ENCODE measurements at places on chromosomes 7 and 10.
A peak's percentile ranks its signal among the peaks of the same experiment; 100 is the strongest.

- no peak for DNase-seq
Observed at GRCh38 chr7:130500463-130500862, 8.6 kb downstream of the MEST start.

DNA sequence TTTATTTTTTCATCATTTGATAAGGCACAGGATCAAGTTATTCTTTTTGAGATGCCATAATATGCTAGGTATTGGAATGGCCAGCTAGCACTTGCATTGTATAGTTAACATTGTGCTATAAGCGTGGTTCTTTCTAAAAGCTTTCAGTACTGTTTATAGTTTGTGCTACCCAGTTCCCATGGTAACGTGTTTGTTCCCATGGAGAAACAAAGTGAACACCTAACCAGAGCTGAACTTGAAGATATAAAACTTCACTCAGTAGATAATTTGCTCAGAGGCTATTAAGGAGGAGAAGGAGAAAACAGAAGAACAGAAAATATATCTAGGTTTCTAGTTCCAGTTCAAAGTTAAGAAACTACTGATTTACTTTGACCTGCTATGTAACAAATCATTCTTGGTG lies 23.6 kb upstream of the ITGB8 start:
- DNase-seq: peak; percentile 56

GRCh38 chr7:127865466-127865865 lies 165.8 kb downstream of the LRRC4 start:
- DNase-seq: no peak

GRCh38 chr10:33704214-33704830 lies 369.9 kb upstream of the NRP1 start:
- DNase-seq: no peak

DNA sequence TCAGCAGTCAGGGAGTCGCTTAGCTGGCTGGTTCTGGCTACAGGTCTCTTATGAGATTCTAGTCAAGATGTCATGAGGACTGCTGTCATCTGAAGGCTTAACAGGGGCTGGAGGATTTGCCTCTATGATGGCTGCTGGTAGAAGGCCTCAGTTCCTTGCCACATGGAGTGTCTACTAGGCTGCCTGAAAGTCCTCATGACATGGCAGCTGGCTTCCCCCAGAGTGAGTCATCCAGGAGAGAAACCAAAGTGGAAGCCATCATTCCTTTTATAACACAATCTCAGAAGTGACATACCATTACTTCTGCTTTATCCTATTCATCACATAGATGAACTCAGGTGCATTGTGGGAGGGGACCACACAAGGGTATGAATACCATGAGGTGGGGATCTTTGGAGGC lies 75.1 kb downstream of the EXOC6 start:
- no peak for DNase-seq

GRCh38 chr10:71719464-71720201 lies at the start of gene C10orf105:
Gene C10orf105, minus strand, starts transcription at chr10:71719778. Its CDS starts 3,441 bp downstream, at chr10:71716337.
- no peak for DNase-seq

- no peak for DNase-seq
Observed at GRCh38 chr10:51079766-51080165, 5.5 kb downstream of the PRKG1 start.

- no peak for DNase-seq
Observed at GRCh38 chr10:59499460-59499859, 137.1 kb upstream of the FAM13C start.

- no peak for DNase-seq
Observed at GRCh38 chr10:130498042-130498441, 361.9 kb downstream of the GLRX3 start.

DNA sequence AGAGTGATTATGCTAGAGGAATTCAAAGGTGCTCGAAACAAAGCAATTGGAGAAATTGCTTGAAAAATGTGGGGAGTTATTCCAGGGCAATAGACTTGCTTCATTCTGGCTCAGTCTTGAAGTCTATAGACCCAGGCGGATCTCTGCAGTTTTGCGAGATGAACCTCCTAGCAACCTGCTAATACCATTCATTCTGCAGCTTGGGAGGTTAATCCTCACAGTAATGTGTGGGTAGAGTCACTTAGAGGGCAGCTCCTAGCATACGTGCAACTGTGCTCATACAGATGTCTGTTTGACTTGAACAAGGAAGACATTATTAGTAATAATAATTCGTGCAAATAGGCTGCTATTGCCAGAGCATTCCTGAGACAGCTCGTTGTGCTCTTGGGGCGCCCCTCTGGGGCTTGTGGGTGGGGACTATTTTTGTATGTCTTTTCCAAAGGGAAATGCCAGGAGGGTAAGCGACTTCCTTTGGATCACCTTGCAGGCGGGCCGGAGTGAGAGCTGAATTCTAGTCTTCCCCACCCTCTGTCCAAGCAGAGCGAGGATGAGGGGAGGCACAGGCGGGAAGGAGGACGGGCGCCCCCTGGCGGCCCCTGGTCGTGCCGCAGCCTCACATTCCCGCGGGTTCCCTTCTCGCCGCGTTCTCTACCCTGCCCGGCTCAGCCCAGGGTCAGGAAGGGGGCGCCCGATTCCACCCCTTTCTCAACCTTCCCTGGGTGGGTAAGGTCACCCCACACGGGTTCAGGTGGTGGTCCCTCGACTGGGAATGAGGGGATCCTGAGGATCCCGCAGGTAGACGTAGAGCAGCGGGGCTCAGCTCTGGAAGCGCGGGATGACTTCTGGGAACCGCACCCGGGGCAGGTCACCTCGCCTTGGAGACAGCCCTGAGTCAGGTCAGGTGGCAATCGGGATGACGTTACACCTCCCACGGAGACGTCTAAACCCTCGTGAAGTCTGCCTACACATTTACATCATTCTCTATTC lies 241.5 kb downstream of the PHTF2 start:
- DNase-seq: no peak

GRCh38 chr10:30103595-30104320 lies 44.4 kb upstream of the JCAD start:
- no peak for DNase-seq

GRCh38 chr10:71693377-71693776 lies 26.2 kb downstream of the C10orf105 start:
- no peak for DNase-seq

- peak; percentile 75 for DNase-seq
Observed at GRCh38 chr7:142516038-142516501, 233.2 kb upstream of the PRSS1 start.

DNA sequence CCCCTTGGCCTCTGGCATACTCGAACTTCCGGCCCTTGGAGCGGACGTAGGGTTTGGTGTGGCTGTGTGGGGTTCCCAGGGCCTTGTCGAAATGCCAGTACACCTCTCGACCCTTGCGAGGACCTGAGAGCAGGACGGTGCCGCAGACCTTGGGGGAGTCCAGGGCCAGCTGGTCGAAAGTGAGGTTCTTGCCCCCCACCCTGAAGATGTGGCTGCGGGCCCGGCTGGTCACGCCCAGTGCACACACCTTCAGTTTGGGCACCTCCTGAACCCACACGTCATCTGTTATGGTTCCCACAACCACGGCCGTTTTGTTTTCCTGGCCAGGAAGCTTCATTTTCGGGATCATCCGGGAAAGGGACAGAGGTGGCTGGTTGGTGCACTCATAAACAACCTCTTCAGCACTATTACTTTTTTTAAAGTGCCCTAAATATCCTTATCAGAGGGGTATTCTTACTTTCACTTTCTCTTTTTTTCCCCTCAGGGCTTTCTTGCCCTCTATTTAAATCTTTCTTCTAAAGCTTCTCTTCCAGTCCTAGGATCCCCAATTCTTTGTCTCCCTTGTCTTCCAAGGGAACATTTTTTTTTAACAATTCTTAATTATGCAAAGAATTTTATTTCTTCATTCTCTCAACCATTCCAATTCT lies 44.9 kb upstream of the FAM3C start:
- no peak for DNase-seq

Measured in COLO829 (cell line).